ENCODE measurements at places on chromosomes 7 and 10. TPM values are rescaled to one million over a fixed set of nuclear protein-coding genes. Genes with fewer than 3 reads are reported as not detected.
A peak's percentile ranks its signal among the peaks of the same experiment; 100 is the strongest.

GRCh38 chr10:3131098-3131497 is 41.5 kb downstream of the PITRM1 start:
- DNase-seq = no peak

DNA sequence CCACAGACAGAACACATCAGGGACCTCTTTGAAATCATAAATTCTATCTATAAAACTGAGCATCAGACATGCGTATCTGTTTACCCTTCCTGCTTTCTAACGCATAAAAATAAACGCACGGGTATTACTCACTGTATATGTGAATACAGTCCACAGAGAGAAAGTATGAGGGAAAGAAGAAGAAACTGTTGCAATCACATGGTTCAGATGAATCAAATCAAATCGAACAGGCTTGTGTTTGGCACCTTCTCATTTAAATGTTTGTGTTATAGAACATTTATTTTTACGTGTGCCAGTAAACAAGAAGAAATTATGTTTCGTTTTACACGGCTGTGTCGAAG is 322.0 kb downstream of the FRMD4A start:
- DNase-seq = no peak

DNA sequence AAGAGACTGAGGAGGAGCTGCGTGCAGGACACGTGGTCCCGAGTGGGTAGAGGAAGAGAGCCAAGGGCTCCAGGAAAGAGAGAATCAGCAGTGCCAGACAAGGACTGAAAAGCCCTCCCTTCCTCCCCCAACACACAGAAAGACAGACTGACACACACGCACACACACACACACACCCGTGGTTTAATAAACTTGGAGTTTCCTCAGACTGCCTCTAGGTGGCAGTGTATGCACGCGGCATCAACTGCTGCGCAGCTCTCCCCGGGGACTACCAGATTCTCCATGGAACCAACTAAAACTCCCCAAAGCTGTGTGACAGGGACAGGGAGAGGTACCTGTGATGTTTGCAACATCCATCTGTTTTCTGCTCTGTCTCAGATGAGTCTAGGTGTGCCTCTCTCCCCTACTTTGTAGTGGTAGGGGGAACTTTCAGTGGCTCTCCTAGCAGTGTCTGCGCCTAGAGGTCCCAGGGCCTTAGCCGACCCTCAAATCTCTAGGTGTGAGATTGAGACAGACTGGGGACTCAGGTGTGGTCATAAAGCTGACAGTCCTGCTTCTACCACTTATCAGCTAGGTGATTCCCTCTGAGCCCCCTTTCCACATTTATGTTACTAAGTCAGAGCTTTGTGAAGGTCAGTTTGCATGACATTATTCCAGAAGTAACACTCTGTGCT is 9.3 kb upstream of the TSPAN14 start:
- DNase-seq = no peak

GRCh38 chr10:30309403-30309802 is 39.7 kb downstream of the MTPAP start:
- DNase-seq = no peak

GRCh38 chr7:21782996-21783395 is 162.7 kb downstream of the CDCA7L start:
- DNase-seq = no peak

- peak; percentile 77 for DNase-seq
Observed at GRCh38 chr7:157693521-157694375, 356.9 kb downstream of the DNAJB6 start.

DNA sequence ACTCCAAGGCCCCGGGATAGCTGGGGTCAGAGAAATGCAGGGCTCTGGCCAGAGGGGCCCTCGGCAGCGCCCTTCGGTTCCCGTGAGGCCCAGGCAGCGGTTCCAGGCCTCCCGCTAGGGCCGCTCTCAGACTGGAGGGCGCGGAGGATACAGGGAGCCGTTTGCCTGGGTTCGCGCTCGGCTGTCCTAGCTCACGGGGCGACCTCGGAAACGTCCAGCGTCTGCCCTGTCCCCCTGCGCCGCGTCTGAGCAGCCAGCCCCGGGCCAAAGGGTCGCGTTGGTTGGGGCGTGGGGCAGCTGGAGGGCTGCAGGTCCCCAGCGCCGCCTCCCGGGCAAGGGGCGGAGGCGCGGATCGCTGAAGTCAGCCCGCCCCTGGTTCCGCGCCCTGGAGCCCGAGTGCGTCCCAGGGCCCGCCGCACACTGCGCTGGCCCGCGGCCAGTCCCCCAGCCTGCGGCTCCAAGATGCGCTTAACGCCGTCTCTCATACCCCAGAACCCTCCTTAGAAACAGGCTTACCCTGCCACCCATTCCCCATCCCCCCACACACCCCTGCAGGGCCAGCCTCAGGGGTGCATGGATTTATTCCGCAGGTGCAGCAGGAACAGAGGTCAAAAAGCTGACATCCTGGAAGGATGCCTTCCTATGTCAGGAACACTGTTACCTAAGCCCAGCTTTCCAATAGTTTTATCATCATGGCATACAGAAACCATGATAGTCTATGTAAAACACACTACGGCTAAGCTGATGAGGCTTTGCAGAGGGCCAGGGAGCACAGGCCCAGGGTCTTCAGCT is 22.1 kb upstream of the OPN4 start:
- DNase-seq = no peak

- no peak for DNase-seq
Observed at GRCh38 chr10:3785851-3786271, 852 bp upstream of the KLF6 start.

DNA sequence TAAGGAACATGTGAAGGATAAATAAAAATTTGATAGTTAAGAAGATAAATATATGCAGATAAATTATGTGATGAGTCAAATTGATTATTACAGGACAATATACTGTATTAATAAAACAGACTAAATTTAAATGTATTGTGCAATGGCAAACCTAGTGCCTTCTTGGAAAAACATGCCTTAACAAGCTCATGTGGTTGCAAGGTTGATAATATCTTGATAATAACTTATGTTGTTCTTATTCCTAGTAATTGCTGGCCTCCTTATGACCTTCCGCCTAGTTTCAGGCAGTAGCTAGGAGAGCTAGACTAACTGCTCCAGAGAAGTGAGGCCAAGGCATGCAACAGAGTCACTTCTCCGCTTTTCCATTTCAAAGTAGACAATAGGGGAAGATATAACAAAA is 7.6 kb upstream of the RAB11FIP2 start:
- DNase-seq = no peak

DNA sequence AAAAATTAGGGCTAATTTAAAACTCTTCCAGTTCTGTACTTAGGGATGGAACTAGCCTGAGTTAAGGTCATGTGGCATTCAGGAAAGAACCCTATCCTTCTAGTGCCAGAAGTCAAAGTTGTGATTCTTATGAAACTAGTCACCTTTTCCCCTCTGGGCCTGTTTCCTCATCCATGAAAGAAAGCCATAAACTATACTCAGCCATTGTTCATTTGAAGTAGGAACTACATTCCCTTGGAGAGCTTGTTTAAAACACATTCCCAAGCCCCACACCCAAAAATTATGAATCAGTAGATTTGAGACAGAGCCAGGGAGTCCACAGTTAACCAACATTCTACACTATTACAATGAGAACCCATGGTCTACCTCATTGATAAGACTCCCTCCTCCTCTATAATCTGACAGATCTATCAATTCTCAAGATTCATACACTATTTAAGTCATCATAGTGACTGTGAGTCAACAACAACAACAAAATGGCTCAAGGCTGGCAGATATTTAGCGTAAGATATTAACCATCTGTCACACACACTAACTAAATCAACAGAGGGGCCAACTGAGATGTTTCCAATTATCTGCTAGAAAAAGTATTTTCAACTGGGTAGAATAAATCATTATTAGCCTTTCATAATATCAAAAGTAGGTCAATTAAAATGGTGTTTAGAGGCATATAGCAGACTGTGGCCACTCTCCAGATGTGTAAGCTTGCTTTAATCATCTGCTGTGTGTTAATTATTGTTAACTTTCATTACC is 102.3 kb downstream of the SLC25A13 start:
- no peak for DNase-seq

- no peak for DNase-seq
Observed at GRCh38 chr7:106462914-106463482, 178.2 kb upstream of the NAMPT start.

DNA sequence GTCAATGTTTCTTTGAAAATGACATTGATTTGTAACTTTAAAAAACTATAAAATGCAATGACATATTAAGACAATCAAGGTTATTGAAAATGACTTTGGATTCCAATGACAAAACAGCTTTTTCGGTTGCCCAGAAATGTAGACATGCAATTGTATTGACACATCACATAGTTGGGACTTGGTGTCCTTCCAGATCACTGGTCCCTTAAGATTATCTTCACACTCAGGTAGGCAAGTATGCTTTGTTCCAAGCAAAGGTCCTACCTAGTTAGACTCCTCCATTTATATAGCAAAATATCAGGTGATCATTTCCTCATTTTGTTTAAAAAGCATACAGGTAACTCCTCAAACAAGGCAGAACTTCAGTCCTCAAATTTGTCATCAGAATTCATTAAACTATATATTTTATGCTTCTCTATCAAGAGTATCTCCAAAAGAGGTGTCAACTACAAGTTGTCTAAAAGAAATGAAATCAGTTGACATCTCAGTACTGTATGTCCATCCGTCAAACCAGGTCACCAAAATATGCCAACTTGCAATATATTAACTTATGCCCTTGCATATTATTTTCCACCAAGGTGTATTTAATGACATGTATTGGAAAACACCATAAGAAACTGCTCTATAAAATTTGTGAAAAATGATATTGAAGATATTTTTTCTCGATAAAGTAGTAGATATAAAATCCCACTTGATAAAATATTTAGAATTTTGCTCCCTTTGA is 64.6 kb downstream of the TSPAN12 start:
- DNase-seq = no peak

DNA sequence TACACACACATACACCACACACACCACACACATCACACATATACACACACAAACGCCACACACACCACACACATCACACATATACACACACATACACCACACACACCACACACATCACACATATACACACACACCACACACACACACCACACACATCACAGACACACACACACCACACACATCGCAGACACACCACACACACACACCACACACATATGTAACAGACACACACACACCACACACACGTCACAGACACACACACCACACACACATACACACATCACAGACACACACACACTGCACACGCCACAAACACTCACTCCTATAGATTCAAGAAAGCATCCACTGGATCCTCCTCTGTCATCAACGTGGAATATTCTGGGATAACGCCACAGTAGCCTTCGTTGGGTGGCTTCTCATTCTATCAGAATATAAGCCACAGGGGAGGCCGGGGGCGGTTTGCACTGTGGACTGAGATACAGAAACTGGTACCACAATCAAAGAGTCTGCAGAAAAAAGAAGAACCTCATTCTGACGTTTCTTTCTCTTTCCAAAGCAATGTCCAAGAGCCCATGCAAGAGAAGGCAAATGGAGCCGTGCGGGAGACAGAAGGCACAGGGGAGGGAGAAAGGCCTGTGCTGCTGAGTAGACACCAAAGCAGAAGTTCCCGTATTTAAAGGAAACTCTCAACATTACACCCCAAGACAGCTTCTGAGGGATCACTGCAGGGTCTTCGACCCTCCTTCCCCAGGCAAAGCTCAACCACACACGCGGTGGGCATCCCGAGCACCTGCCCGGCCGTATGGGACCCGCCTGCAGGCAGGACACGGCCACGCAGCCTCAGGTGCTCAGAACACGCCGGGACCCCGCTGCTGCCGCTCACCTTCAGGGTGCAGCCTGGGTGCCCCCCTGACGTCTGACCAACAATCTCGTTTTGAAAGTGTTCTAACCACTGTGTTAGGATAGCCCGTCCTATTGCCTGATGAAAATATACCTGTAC is 321.2 kb downstream of the DNAJB6 start:
- peak; percentile 89 for DNase-seq

DNA sequence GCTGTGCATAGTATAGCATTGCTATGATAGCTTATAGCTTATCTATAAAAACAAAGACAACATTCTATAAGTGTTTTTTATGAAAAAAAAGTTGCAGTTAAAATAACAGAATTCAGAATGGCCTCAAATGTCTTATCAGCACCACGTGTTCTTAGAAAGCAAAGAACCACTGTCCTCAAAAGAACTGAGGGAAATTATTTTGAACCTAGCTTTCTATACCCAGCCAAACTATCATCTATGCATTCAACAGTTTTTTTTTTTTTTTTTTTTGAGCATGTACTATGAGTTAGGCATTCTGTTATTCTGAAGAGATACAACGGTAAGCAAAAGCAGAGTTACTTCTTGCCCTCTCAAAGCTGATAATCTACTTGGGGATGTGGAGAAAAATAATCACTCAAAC is 247.8 kb downstream of the CREB5 start:
- DNase-seq = no peak

DNA sequence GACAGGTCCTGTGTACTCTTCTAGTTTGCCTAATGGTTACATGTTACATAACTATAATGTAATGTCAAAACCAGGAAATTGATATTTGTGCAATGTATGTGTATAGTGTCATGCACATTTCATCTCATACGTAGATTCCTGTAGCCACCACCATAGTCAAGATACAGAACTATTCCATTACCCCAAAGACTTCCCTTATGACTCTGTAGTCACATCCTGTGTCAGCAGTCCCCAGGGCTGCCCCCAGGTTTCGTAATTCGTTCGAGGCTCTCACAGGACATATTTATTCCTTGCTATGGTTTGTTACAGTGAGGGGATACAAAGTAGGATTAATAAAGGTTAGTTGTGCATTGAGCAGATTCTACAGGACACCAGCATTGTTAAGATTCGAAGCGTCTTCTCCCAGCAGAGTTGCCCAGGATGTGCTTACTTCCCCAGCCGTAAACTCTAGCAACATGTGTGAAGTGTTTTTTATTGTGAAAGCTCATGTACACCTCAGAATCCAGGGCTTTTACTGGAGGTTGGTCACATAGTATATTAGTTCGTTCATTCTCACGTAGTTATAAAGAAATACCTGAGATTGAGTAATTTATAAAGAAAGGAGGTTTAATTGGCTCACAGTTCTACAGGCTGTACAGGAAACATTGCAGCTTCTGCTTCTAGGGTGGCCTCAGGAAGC is 18.6 kb downstream of the RABGEF1 start:
- DNase-seq = no peak

DNA sequence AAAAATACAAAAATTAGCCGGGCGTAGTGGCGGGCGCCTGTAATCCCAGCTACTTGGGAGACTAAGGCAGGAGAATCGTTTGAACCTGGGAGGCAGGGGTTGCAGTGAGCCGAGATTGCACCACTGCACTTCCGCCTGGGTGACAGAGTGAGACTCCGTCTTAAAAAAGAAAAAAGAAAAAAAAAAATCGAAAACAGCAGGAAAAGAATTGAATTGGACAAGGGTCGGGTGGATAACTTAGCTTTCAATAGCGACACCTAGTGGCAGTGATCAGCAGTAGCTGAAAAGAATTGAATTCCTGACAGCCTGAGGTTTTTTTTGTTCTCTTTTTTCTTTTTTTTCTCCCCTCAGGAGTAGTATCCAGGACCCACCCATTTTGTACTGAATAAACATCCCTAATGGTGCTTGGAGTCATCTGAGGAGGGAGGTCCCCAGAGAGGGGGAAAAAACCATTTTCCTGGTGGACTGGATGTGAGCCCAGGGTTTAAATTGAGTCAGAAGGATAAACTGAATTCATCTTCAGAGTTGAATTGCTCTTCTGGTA is 55.1 kb downstream of the CYCS start:
- no peak for DNase-seq

- DNase-seq = no peak
Observed at GRCh38 chr10:60105295-60105695, 198.9 kb upstream of the CCDC6 start.

CALHM1 gene
- total RNA-seq = not detected

TUBAL3 gene
- not detected for total RNA-seq

ZNF22 gene
- total RNA-seq = 50.3 TPM

NYAP1 gene
- 1.2 TPM for total RNA-seq

PRPF18 gene
- 18.6 TPM for total RNA-seq

SAMD9L gene
- total RNA-seq = 12.4 TPM

HOGA1 gene
- total RNA-seq = 3.8 TPM

UCMA gene
- not detected for total RNA-seq

All from mesenteric fat pad (tissue), 1 donor.